ENCODE measurements at places on chromosomes 3 and 15.

DNA sequence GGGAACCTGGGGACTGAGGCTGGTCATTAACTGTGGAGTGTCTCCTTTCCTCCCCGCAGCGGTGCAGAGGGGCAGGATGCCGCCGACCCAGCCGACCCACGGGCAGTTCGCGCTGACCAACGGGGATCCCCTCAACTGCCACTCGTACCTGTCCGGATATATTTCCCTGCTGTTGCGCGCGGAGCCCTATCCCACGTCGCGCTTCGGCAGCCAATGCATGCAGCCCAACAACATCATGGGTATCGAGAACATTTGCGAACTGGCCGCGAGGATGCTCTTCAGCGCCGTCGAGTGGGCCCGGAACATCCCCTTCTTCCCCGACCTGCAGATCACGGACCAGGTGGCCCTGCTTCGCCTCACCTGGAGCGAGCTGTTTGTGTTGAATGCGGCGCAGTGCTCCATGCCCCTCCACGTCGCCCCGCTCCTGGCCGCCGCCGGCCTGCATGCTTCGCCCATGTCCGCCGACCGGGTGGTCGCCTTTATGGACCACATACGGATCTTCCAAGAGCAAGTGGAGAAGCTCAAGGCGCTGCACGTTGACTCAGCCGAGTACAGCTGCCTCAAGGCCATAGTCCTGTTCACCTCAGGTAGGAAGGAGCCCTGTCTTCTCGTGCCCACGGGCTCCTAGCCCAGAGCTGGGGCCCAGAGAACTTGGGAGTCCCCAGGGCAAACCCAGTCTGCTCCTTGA, 3.7 kb downstream of the NR2F2 start:
- DNase-seq = peak; percentile 16

DNA sequence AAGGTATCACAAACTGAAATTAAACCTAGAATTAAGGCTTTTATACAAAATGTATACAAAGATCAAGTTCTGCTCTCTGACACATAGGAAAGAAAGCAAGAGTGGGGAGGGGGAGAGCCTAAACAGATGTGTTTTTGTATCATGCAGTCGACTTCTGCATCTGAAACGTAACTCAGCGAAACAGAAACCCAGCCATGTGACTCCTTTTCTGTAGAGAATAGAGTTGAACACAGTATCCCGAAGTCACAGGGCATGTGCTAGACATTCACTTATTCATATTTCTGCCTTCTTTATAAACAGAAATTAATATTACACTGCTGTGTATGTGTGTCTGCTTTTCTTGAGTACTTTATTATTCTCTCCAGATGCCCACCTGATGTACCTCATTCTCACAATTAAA, 121.0 kb downstream of the PDZRN3 start:
- DNase-seq = no peak

DNA sequence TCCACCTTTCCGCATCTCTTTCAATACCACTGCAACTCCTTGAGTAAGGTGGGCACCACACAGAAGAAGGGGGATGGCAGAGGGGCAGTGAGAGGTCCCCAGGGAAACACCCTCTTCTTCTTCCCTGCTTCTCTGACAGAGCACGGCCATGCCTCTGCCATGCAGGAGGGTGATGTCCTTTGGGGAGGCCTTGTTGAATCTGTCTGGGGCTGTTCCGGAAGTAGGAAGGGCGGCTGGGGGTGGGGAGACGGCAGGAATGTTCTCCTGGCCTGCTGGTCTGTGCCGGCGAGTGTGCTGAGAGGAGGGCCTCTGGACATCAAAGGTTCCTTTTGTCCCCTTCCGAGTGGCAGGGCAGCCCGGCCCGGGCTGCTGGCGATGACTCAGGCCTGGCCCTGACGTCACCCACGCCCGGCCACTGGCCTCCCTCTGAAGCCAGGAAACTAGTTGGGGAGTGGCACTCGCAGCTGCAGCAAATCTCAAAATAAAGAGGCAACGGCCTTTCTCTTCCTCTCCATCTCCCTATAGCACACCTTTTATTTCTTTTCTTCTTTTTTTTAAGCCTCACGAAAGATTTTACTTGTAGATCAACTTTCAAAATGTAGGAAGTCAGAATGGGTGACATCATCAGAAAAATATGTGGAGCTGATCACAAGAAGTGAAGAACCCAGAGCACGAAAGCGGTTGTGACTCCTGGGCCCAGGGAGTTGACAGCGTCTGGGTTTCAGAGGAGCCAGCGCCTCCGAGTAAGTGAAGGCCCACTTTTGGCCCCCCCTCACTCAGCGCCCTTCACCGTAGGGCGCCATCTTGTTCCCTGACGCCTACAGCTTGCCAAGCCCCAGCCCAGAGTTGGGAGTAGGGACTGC, at the start of gene ZBTB38:
Gene ZBTB38 (plus strand): TSS at position 443 of the 863 bp plus-strand sequence. CDS start 73,885 bp downstream, outside the sequence.
- DNase-seq = peak; percentile 96

- no peak for DNase-seq
Observed at GRCh38 chr15:86491118-86491517, 411.4 kb downstream of the AGBL1 start.

- DNase-seq = no peak
Observed at GRCh38 chr3:183437061-183437460, 8.6 kb upstream of the MCF2L2 start.

- no peak for DNase-seq
Observed at GRCh38 chr15:62788224-62788623, 254.3 kb upstream of the TPM1 start.

DNA sequence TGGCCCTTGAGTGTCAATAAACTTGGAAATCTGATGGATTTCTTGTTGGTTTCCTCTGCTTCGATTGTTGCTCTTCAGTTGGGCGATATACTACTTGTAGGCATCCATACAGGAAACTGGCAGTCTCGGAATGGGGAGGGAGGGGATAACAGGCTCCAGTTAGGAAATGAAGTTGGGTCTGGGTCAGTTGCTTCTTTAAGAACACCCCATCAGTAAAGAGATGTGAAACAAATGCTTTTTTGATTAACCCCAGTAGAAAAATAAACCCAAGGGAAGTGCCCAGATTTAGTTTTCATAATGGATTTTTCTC, 681 bp downstream of the CHMP2B start:
- DNase-seq = peak; percentile 8

- DNase-seq = peak; percentile 47
Observed at GRCh38 chr3:148329481-148330235, 368.0 kb upstream of the AGTR1 start.

GRCh38 chr3:188993181-188993580, 178.6 kb upstream of the TPRG1 start:
- no peak for DNase-seq

- peak; percentile 23 for DNase-seq
Observed at GRCh38 chr3:177770383-177771230, 573.3 kb upstream of the TBL1XR1 start.

DNA sequence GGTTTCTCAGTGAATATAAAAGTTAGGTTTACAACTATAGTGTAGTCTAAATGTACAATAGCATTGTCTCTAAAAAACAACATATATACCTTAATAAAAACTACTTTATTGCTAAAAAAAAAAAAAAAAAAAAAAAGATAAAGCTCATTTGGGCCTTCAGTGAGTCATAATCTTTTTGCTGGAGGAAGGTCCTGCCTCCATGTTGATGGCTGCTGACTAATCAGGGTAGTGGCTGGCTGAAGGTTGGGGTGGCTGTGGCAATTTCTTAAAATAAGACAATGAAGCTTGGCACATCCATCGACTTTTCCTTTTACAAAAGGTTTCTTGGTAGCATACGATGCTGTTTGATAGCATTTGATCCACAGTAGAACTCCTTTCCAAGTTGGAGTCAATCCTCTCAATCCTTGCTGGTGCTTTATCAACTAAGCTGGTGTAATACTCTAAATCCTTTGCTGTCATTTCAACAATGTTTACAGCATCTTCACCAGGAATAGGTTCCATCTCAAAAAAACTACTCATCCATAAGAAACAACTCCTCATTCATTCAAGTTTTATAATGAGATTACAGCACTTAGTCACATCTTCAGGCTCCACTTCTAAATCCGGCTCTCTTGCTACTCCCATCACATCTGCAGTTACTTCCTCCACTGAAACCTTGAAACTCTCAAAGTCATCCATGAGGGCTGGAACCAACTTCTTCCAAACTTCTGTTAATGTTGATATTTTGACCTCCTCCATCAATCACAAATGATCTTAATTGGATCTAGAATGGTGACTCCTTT, 13.3 kb downstream of the ZNF280D start:
- peak; percentile 58 for DNase-seq

GRCh38 chr3:129050556-129051295, 9.9 kb upstream of the GP9 start:
- DNase-seq = no peak

- DNase-seq = no peak
Observed at GRCh38 chr15:70198441-70199123, 100.9 kb upstream of the TLE3 start.
